Kidney (tissue), 22 donors: ENCODE measurements at places on chromosomes 6 and 20. TPM values are rescaled to one million over a fixed set of nuclear protein-coding genes. Genes with fewer than 3 reads are reported as not detected.

AARS2 gene
- polyA plus RNA-seq, result 5.4 TPM

BANF2 gene
- not detected for polyA plus RNA-seq

- no peaks in the 10 kb centered on the region for H3K36me3 ChIP-seq
- no peaks in the 10 kb centered on the region for H3K27me3 ChIP-seq
- no peak overlapping the region for H3K4me3 ChIP-seq
- no peak overlapping the region for H3K27ac ChIP-seq
Measured at GRCh38 chr6:166245148-166245547, 63.0 kb downstream of the PRR18 start.

DNA sequence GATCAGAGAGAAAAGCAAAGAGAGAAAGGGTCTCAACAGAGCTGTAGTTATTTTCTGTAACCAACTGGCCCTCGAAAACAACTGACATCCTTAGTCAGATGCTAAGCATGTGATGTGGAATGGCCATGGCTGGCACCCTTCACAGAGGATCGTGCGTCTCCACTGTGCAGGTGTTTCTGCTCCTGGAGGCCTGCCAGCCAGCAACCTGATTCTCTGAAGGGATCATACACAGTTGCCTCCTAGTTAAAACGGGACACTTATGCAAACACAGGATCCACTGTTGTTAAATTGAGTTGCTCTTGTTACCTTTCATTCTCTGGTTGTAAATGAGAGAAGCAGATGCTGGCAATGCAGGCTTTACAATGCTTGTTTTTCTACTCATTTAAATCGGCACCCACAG lies 148.5 kb downstream of the HDGFL1 start:
- H3K4me1 ChIP-seq, result no peaks in the 10 kb centered on the region
- no peak overlapping the region for H3K4me3 ChIP-seq
- no peak for DNase-seq
- no peaks in the 10 kb centered on the region for H3K36me3 ChIP-seq
- no peaks in the 10 kb centered on the region for H3K27me3 ChIP-seq

DNA sequence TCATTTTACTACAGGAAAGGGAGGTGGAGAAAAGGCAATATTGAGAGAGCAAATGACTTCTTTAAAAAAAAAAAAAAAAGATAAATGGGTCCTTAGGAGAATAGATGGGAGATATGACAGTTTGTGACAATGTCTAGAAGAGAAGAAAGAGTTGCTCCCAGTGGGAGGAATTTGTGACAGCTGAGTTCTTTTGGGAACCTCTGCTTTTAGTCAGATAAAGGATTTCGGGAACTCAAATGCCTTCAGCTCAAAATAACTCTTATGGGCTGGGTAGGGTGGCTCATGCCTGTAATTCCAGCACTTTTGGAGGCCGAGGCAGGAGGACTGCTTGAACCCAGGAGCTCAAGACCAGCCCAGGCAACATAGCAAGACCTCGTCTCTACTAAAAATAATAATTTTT lies 13.1 kb downstream of the TPD52L1 start:
- no peaks in the 10 kb centered on the region for H3K27me3 ChIP-seq
- no peak overlapping the region for H3K27ac ChIP-seq
- no peak overlapping the region for H3K4me3 ChIP-seq
- no peaks in the 10 kb centered on the region for H3K36me3 ChIP-seq

DNA sequence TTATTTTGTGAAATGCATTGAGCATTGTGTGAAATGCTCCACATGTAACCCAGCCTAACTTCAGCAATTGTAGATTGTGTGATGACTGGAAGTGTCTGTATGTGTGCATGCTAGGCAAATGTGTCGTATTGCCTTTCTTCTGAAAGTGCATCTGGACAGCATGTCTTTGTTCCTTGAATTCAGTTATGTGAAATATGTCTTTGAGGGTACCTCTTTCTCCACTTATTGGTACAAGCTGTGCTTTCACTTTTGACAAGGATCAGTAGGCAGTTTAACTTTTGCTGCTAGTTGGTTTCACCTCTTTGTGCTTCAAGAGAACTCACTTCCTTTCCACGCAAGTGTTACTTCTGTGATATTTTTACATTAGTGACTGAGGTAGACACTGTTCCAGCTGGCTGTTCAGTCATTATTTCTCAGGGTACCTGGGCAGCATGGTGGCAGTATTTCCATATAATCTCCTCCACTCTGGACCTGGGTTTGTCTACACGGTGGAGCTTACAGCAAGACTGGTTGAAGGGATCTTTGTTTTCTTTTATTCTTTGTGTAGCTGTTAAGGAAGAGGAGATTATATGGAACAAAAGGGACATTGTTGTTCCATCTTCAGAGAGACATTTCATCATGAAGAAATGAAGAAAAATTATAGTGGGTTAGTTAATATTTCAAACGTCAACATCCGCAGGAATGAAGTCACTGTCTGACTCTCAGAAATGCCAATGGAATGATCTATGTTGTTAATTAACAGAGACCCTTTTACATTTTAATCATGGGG lies 175.4 kb downstream of the UTRN start:
- no peaks in the 10 kb centered on the region for H3K4me1 ChIP-seq
- DNase-seq, result no peak
- H3K27me3 ChIP-seq, result no peaks in the 10 kb centered on the region

DNA sequence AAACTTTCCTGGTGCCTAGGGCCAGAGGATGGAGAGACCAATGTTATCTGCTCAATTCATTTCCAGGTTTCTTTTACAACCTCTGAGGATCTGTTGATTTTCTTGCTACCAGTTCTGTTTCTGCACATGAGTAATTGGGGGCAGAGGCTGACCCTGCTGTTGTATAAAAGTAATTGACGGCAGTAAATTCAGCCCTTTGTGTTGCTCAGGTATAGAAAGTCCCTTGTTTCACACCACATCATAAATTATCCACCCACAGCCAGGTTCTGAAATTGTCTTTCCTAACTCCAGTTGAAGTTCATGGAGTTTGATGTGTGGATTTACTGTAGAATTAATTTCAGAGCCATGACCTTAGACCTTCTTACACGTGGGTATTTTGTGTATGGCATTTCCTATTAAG lies 107.4 kb upstream of the GRIK2 start:
- H3K4me3 ChIP-seq, result no peak overlapping the region
- H3K27ac ChIP-seq, result no peak overlapping the region
- peak; percentile 20 for DNase-seq
- H3K36me3 ChIP-seq, result no peaks in the 10 kb centered on the region
- no peaks in the 10 kb centered on the region for H3K27me3 ChIP-seq

DNA sequence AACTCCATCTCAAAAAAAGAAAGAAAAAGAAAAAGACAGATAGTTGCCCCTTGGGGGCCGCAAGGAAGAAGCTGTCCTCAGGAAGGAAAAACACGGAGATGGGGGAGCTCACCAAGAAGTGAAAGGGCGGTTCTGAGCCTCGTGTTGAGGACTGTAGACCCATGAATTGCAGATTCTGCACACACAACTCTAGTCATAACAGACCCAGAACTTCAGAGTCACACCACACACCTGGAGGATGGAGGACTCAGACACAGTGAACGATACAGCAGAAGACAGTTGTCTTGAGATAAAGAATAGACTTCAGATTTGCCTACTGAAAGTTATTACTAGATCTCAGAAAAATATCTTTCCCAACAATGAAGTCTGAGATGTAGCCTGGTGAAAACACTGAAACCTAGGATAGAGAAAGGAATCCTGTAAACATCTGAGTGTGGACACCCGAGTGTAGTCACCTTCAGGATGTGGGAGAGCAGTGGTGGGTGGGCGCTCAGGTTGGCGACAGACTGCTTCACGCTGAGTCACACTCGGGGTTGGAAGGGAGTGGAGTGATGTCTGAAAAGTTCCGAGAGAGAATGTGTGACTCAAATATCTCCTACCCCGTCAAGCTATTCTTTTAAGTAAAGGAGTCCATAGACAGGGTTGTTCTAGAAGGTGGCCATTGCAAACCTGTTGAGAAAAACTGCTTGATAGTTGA lies 88.1 kb downstream of the MAP3K4 start:
- H3K4me3 ChIP-seq, result no peak overlapping the region
- H3K36me3 ChIP-seq, result peaks cover 34% of the 10 kb centered on the region

GRCh38 chr6:15391500-15391899 lies 145.6 kb downstream of the JARID2 start:
- no peak overlapping the region for H3K4me3 ChIP-seq
- no peaks in the 10 kb centered on the region for H3K27me3 ChIP-seq
- no peak for DNase-seq
- no peak overlapping the region for H3K27ac ChIP-seq

BHLHE23 gene
- not detected for polyA plus RNA-seq

CENPW gene
- 2.6 TPM for polyA plus RNA-seq

DNA sequence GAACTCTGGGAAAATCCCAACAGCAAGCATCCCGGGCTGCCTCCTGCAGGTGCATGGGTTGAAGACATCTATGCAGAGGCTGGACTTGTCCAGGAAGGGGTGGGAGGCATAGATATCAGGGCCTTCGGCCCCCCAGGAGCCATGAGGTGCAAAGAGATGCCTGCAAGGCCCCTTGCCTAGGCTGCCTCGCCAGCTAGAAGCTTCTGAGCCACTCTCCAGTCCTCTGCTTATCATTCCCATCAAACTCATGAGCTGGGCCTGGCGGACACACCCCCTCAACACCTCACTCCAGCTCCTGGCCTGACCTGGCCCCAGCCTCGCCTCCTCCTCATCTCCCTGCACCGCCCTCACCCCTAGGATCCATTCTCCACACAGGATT lies 152.4 kb upstream of the PTPN1 start:
- H3K27ac ChIP-seq, result no peak overlapping the region
- no peaks in the 10 kb centered on the region for H3K36me3 ChIP-seq
- H3K4me3 ChIP-seq, result no peak overlapping the region
- no peaks in the 10 kb centered on the region for H3K4me1 ChIP-seq

DNA sequence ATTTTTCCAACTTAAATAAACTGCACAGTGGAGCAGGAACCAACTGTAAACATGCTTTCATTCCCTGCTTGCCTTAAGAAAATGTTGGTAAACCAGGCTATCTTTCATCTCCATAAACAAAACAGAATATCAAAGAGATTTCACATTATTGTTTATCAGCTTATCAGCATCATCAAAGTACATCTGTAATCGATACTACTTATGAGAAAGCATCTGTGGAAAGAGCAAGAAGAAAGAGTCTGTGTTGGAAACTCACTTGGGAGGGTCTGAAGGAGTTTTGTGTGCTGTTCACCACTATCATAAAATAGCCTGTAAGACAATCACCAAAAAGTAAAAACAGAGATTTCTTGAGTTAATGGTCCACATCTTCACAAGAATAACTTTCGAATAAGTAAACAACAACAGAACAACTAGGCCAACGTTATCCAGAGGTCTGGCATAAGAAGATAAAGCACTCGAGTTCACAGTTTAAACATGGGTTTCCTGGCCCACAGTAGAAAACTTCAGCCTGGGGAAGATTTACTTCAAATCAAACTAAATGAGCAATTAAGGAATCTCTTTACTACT lies 47.9 kb downstream of the EPB41L2 start:
- H3K36me3 ChIP-seq, result no peaks in the 10 kb centered on the region
- H3K4me1 ChIP-seq, result peaks cover 5% of the 10 kb centered on the region
- no peak overlapping the region for H3K27ac ChIP-seq
- H3K27me3 ChIP-seq, result no peaks in the 10 kb centered on the region
- H3K4me3 ChIP-seq, result no peak overlapping the region

DNA sequence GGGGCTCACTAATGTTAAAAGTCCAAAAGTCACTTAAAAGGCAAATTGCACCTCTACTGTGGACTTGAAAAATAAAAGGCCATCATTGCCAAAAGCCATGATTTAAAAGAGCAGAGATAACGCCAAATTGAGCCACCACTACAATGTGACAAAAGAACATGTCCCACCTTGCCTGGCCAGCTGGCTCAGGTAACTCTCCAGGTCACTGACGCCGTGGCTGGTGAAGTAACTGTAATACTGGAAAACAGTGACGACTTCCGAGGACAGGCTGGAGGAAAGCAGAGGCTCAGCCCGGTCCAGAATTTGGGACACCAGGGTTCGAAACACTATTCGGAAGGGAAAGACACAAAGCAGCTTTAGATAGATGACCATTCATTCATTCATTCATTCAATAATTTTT lies 29.3 kb upstream of the ARMH2 start:
- H3K27me3 ChIP-seq, result no peaks in the 10 kb centered on the region
- no peak overlapping the region for H3K27ac ChIP-seq
- H3K4me1 ChIP-seq, result no peaks in the 10 kb centered on the region
- no peaks in the 10 kb centered on the region for H3K36me3 ChIP-seq

GRCh38 chr6:32963866-32964265 lies 4.5 kb upstream of the BRD2 start:
- DNase-seq, result no peak
- H3K4me3 ChIP-seq, result no peak overlapping the region
- H3K4me1 ChIP-seq, result peaks cover 11% of the 10 kb centered on the region
- no peaks in the 10 kb centered on the region for H3K27me3 ChIP-seq
- H3K27ac ChIP-seq, result no peak overlapping the region
- H3K36me3 ChIP-seq, result no peaks in the 10 kb centered on the region

- no peaks in the 10 kb centered on the region for H3K27me3 ChIP-seq
- no peaks in the 10 kb centered on the region for H3K4me1 ChIP-seq
- no peak overlapping the region for H3K27ac ChIP-seq
- no peak for DNase-seq
- H3K36me3 ChIP-seq, result no peaks in the 10 kb centered on the region
- no peak overlapping the region for H3K4me3 ChIP-seq
Measured at GRCh38 chr6:112839525-112839961, 492.4 kb downstream of the RFPL4B start.

GRCh38 chr20:18657575-18657974 lies 69.7 kb downstream of the DTD1 start:
- DNase-seq, result no peak
- H3K4me3 ChIP-seq, result no peak overlapping the region
- H3K36me3 ChIP-seq, result no peaks in the 10 kb centered on the region
- H3K27me3 ChIP-seq, result no peaks in the 10 kb centered on the region
- H3K27ac ChIP-seq, result no peak overlapping the region
- no peaks in the 10 kb centered on the region for H3K4me1 ChIP-seq

PHACTR1 gene
- polyA plus RNA-seq, result 3.3 TPM

DNA sequence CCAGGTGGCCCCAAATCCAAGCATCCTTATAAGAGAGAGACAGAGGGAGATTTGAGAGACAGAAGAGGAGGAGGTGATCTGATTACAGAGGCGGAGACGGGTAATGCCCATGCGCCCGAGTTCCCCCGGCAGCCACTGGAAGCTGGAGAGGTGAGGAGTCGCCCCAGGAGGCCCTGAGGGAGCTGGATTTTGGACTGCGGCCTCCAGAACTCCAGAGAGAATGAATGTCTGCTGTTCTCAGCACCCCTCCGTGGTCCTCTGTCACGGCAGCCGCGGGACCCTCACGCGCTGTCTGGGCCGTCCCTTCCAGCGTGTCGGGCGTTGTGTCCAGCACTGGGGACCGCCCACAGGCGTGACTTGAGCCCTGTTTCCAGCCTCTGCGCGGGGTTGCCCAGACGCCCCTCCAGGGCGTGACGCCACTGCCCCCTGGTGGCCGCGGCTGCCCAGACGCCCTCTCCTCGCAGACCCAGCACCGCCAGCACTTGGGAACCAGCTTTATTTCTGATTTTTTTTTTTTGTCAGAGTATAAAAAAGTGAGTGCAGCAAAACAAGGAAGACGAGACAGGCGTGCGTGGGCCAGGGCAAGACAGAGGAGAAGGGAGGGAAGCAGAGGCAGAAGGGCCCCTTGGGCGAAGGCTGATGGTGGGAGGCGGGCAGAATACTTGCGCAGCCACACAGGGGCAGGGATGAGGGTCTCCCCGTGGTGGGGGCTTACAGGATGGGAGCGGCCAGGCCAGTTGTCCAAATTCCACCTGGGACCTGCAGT lies 4.1 kb upstream of the ZNF512B start:
- H3K4me3 ChIP-seq, result peak overlapping the region; percentile 33
- peak; percentile 93 for DNase-seq
- H3K27ac ChIP-seq, result no peak overlapping the region
- no peaks in the 10 kb centered on the region for H3K27me3 ChIP-seq

NUP43 gene
- 9.9 TPM for polyA plus RNA-seq
